DMS79 treated with DMSO at 0.1 percent for 48 hours (cell line): ENCODE measurements at places on chromosomes 2 and 18.

DNA sequence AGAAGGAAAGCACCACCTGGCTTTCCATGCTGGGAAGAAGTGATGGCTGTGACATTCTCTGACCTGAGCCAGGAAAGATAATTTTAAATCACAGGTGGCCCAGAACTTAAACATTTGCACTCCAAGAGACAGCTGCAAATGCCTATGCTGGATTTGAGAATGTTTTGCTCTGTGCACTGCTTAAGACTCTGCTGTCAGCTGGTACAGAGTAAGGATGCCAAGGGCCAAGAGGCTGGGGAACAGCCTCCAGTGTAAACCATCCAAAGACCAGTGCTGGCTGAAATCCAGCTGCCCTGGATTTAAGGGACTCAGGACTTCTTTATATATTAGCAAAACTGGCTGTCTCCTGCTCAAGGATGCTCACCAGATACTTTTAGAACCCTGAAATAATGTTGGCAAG lies 3.9 kb downstream of the HOXD8 start:
- peak; percentile 49 for DNase-seq

DNA sequence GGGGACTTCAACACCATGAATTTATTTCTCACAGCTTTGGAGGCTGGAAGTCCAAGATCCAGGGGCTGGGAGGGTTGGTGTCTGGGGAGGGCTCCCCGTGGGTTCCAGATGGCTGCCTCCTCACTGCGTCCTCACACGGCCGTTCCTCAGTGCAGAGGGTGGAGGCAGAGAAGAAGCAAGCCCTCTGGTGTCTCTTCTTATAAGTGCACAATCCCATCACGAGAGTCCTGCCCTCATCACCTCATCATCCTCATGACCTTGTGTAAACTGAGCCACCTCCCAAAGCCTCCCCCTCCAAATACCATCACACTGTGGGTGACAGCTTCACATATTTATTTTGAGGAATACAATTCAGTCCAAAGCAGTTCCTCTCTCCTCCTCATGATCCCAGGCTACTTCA lies 26.3 kb downstream of the TMEM163 start:
- DNase-seq: no peak

- no peak for DNase-seq
These were observed 105.9 kb upstream of the CREB1 start for GRCh38 chr2:207423886-207424285.

- DNase-seq: peak; percentile 73
These were observed 89.0 kb downstream of the NBAS start for GRCh38 chr2:15472133-15472532.

- DNase-seq: peak; percentile 89
These were observed 6.8 kb upstream of the SNED1 start for GRCh38 chr2:240991378-240992263.

- no peak for DNase-seq
These were observed 107.0 kb downstream of the BCL2L11 start for GRCh38 chr2:111227716-111228141.

GRCh38 chr2:65666156-65666725 lies 233.8 kb upstream of the SPRED2 start:
- no peak for DNase-seq

DNA sequence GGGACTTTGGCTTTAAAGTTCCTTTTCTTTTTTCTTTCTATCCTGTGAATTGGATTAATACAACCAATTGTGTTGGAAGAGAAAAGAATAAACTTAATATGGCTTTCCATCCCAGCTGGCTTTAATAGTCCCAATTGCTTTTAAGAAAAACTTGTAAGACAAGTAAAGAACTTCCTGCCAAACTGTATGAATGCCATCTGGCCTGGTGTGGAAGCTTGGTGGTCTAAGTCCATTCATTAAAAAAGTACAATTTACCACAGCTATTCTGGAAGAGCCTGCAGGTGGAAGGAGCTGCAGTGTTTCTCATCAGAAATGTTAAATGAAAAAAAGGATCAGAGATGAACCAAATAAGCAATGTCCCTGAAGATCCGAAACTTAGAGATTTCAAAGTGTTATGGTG lies 103.9 kb downstream of the KLHL14 start:
- no peak for DNase-seq

GRCh38 chr2:151523850-151524249 lies 114.1 kb downstream of the RIF1 start:
- no peak for DNase-seq

DNA sequence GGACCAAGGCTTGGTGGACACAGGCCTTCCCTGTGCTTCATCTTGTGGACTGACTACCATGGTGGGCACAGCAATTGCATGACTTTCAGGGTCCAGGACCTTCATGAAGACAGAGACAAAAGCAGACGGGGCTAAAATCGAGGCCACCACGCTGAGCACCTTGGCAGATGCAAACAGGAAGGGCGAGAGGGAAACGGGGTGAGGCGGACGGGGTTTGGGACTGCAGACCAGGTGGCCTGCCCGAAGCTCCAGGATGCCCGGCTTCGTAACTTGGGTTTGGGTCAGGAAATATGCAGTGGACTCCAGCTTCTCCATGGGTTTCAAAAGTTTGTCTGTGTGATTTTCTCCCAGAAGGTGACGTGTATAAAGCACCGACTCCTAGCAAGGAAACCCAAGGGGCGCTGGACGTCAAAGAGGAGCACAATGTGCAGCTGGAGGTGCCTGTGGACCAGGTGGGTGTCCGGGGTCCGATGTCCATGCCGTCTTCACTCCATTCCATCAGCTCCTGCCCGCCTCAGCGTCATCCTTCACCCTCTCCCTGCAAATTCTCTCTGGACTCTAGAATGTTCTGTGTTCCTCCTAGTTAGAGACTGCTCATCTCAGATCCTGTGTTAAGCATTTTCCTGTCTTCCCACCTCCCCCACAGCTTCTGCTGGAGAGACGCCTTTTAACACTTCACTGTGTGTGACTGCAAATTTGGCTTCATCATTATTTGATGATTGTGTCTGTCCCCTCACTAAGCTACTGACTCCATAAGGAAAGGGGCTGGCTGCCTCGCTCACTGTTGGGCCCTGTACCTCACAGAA lies 65.8 kb downstream of the DCDC2C start:
- DNase-seq: no peak

DNA sequence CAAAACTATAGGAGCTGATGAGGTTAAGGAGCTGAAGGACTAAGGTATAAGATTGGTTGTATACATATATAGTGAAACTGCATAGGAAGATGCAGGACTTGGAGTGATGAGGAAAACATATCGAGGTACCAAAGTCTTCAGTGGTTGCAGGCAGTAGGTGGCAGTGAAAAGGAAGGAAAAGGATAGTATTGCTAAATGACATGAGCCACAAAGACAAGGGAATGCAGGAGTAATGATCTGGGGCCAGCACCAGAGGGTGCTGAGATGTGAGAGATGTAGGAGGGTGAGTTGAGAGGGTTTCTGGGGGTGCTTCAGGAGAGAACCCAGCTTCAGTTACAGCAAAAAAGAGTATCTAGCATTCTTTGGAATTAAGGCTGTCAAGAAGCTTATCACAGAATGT lies 172.2 kb upstream of the MYO3B start:
- DNase-seq: no peak

GRCh38 chr2:69561101-69561500 lies 82.4 kb downstream of the AAK1 start:
- DNase-seq: no peak

GRCh38 chr2:37427241-37427640 lies 82.8 kb downstream of the QPCT start:
- DNase-seq: no peak

DNA sequence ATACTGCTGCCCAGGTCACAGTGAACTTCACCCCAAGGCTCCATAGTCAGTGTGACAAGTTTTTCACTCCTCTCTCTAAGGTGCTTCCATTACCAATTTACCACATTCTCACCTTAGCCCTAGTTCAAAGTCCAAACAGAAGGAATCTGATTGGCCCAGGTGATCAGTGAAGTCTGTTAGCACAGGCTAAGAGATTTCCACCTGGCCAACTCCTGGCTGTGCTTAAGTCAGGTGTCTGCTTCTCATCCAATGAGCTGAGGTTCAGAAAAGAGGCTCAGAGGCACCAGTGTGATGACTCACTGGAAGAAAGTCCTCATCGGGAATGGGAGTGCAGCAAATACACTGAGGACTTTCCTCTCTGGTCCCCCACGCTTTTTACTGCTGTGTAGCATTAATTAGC lies 164.4 kb upstream of the MGAT5 start:
- DNase-seq: no peak

GRCh38 chr2:204353823-204354222 lies 191.5 kb upstream of the PARD3B start:
- no peak for DNase-seq

DNA sequence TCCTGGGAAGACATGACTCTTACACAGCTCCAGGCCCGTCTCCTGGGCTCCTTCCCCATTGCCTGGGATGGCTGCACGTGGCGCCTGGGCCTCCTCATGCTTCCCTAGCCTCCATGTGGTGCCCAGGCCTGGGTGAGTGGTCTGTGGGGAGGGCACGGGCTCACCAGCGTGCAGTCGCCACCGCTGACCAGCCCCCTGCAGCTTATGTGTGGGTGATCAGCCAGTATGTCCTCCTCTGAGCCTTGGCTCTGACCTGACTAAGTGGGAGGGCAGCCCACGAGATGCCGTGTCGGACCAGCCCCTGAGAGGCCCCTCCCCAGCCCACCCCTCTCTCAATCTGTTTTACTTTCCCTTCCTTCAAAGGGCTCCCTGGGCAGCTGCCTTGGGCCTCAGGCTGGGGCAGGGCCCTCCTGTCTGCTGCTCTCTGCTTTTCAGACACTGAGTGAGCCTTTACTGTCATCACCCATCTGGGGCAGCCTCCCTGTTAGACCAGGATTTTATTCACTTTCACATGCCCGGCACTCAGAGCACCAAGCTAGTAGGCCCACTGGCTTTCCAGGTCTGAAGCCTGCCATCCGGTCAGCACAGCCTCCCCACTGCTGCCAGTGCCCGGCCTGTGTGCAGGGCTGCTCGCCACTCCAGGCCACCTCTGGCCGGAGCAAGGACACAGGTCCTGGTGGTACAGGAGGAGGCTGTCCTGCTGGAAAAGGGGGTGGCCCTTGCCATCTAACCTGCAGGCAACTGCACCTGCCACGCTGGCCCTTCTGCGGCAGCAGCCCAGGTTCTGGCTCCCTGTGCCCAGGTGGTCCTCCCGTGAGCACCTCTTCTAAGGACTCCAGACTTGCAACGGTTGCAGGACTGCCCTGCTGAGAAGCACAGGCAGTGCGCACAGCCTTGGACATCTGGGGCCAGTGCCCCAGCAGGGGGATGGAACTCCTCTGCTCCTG lies 84.9 kb upstream of the HPCAL1 start:
- no peak for DNase-seq

- no peak for DNase-seq
These were observed 162.7 kb upstream of the ETAA1 start for GRCh38 chr2:67234440-67234839.

GRCh38 chr2:59693231-59693959 lies 860.1 kb downstream of the BCL11A start:
- no peak for DNase-seq

- no peak for DNase-seq
These were observed 499 bp upstream of the LMAN1 start for GRCh38 chr18:59359576-59359952.

- DNase-seq: no peak
These were observed 174.2 kb downstream of the SOCS6 start for GRCh38 chr18:70463085-70463484.

GRCh38 chr2:158507679-158508078 lies 50.9 kb downstream of the PKP4 start:
- DNase-seq: no peak

DNA sequence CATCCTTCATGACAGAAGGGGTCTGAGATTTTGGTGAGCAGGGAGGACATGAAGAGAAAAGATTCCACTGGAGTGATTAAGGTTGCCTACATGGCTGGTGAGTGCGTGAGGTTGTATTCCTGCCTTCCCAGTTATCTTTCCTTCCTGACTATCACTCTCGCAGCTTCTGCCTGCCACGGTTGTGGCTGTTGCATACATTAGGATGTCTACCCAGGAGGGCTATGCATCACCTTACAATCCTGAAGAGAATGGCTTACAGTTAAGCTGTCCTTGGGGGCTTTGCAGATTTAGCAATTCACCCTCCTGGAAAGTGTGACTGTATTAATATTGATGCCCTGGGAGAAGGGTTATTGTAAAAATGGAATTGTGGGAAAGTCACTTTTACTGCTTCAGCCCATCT lies 571.0 kb downstream of the TSN start:
- DNase-seq: no peak
